ENCODE measurements at places on chromosomes 5 and 9.

DNA sequence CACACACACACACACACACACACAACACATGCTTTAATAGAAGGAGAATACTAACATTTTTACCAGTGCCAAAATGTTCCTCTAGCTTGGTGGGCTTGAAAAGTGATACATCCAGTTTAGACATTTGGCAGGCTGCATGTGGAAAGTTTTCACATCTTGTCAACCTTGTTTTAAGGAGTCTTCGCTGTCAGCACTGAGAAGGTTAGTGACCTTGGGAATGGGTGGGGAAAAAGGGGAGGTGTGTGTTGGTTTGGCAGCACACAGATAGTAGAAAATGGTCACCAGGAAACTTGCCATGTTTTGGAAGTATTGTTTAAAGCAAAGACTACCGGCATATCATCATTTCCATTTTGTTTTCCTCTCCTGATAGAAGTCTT is 346.5 kb upstream of the ADAMTSL1 start:
- no peaks in the 10 kb centered on the region for H3K27me3 ChIP-seq
- DNase-seq: no peak
- no peak overlapping the region for H3K27ac ChIP-seq

GRCh38 chr9:6216951-6217350 is 1.3 kb downstream of the IL33 start:
- H3K27ac ChIP-seq: no peak overlapping the region
- no peaks in the 10 kb centered on the region for H3K4me1 ChIP-seq
- H3K36me3 ChIP-seq: no peaks in the 10 kb centered on the region
- DNase-seq: no peak
- no peak overlapping the region for H3K4me3 ChIP-seq

- H3K27ac ChIP-seq: no peak overlapping the region
- peaks cover 3% of the 10 kb centered on the region for H3K36me3 ChIP-seq
- no peaks in the 10 kb centered on the region for H3K4me1 ChIP-seq
- H3K4me3 ChIP-seq: no peak overlapping the region
These were observed 49.0 kb upstream of the ABL1 start for GRCh38 chr9:130785940-130786508.

GRCh38 chr5:147175516-147176097 is 59.2 kb upstream of the STK32A start:
- H3K27ac ChIP-seq: no peak overlapping the region
- no peaks in the 10 kb centered on the region for H3K36me3 ChIP-seq
- DNase-seq: no peak
- no peaks in the 10 kb centered on the region for H3K27me3 ChIP-seq
- H3K4me1 ChIP-seq: peaks cover 2% of the 10 kb centered on the region
- no peak overlapping the region for H3K4me3 ChIP-seq

DNA sequence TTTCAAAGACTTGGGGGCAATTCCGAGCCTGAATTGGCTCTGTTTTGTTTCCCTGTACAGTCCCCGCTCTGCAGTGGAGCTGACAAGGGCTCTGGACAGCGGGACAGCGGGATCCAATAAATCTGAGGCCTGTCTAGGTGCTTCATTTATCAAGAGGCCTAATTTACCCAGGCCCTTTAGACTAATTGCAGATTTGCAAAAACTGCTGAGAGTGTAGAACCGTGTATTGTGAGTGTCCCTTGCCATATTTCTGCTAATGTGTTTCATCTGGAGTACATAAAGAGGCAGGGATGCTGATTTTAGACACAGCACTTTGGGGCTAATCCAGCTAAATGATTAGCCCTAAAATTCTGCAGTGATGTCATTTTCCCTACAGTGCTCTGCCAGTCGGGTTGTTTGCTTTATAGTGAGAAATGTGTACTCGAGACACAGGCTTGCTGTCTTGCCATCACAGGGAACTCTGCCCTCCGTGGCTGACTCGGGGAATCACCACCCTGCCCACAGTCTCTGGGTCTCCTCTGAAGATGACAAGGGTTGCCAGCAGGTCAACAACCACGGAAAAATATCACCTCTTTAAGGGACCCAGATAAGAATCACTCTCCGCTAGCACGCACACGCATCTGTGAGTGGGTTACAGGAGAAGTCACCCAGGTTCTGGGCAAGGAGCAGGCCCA is 592.0 kb downstream of the BNC2 start:
- DNase-seq: no peak
- no peak overlapping the region for H3K27ac ChIP-seq
- no peaks in the 10 kb centered on the region for H3K36me3 ChIP-seq
- no peak overlapping the region for H3K4me3 ChIP-seq

- H3K27me3 ChIP-seq: peaks cover 46% of the 10 kb centered on the region
- no peak for DNase-seq
- no peak overlapping the region for H3K27ac ChIP-seq
- no peaks in the 10 kb centered on the region for H3K36me3 ChIP-seq
- peaks cover 10% of the 10 kb centered on the region for H3K4me1 ChIP-seq
These were observed 3.0 kb upstream of the CTSV start for GRCh38 chr9:97041898-97042297.

DNA sequence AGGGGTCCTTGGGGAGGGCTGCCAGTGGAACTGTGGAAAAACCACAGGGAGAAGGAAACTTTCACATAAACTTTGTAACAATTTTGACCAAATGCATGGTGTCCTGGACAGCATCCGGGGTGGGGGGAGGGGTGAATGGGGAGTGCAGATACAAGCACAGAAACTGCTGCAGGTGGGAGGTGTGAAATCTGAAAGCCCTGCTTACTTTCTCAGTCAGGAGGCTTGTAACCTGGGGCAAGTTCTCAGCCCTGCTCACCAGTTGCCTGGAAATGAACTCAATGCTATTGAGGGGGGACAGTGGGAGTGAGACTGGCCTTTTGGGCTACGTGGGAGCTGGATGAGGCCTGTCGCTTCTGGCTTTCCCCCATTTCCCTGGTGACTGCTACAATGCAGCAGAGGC is 694.5 kb upstream of the ZNF608 start:
- no peaks in the 10 kb centered on the region for H3K27me3 ChIP-seq
- H3K4me1 ChIP-seq: no peaks in the 10 kb centered on the region
- H3K27ac ChIP-seq: no peak overlapping the region
- DNase-seq: no peak
- no peaks in the 10 kb centered on the region for H3K36me3 ChIP-seq
- H3K4me3 ChIP-seq: no peak overlapping the region

- no peak for DNase-seq
- no peak overlapping the region for H3K27ac ChIP-seq
- no peak overlapping the region for H3K4me3 ChIP-seq
- peaks cover 44% of the 10 kb centered on the region for H3K27me3 ChIP-seq
- no peaks in the 10 kb centered on the region for H3K36me3 ChIP-seq
- no peaks in the 10 kb centered on the region for H3K4me1 ChIP-seq
These were observed 4.9 kb upstream of the SPATA31C2 start for GRCh38 chr9:88143179-88143578.

- H3K27me3 ChIP-seq: no peaks in the 10 kb centered on the region
- no peak overlapping the region for H3K4me3 ChIP-seq
- no peaks in the 10 kb centered on the region for H3K4me1 ChIP-seq
- no peak for DNase-seq
- no peak overlapping the region for H3K27ac ChIP-seq
These were observed 548.4 kb downstream of the LRRC70 start for GRCh38 chr5:63127054-63127453.

- no peak overlapping the region for H3K27ac ChIP-seq
- no peak for DNase-seq
- no peaks in the 10 kb centered on the region for H3K27me3 ChIP-seq
- peaks cover 4% of the 10 kb centered on the region for H3K4me1 ChIP-seq
- no peaks in the 10 kb centered on the region for H3K36me3 ChIP-seq
- H3K4me3 ChIP-seq: no peak overlapping the region
These were observed 65.8 kb downstream of the KIAA1958 start for GRCh38 chr9:112552229-112553056.

GRCh38 chr9:134177624-134178393 is 13.4 kb upstream of the RNU6ATAC start:
- peaks cover 30% of the 10 kb centered on the region for H3K4me1 ChIP-seq
- H3K4me3 ChIP-seq: no peak overlapping the region
- no peak overlapping the region for H3K27ac ChIP-seq
- DNase-seq: no peak

GRCh38 chr9:102767076-102767475 is 228.1 kb upstream of the CYLC2 start:
- H3K27ac ChIP-seq: no peak overlapping the region
- DNase-seq: no peak
- no peak overlapping the region for H3K4me3 ChIP-seq
- no peaks in the 10 kb centered on the region for H3K27me3 ChIP-seq
- H3K4me1 ChIP-seq: no peaks in the 10 kb centered on the region
